ENCODE measurements at places on chromosomes 12 and 14. TPM values are rescaled to one million over a fixed set of nuclear protein-coding genes. Genes with fewer than 3 reads are reported as not detected.

The LRRIQ1 gene
- total RNA-seq: not detected

DNA sequence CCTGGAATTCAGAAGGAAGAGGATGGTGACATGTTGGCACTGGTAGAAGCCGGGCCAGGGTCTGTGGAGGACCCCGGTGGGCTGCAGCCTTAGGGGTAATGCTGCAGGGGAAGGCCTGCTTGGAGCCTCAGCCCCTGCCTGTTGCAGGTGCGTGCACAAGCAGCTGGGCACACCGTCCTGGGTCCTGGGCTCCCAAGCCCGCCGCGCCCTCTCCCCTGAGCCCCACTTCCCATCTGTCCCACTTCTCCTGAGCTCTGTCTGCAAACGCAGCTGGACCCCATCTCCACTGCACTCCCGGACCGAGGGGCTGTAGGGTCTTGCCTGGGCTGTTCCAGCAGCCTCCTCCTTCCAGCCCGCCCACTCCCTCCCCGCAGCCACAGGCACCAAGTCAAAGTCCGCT lies 116.8 kb downstream of the GLT1D1 start:
- no peaks in the 10 kb centered on the region for H3K4me1 ChIP-seq
- DNase-seq: no peak
- H3K27ac ChIP-seq: no peak overlapping the region
- no peaks in the 10 kb centered on the region for H3K36me3 ChIP-seq
- no peaks in the 10 kb centered on the region for H3K27me3 ChIP-seq
- H3K4me3 ChIP-seq: no peak overlapping the region

DNA sequence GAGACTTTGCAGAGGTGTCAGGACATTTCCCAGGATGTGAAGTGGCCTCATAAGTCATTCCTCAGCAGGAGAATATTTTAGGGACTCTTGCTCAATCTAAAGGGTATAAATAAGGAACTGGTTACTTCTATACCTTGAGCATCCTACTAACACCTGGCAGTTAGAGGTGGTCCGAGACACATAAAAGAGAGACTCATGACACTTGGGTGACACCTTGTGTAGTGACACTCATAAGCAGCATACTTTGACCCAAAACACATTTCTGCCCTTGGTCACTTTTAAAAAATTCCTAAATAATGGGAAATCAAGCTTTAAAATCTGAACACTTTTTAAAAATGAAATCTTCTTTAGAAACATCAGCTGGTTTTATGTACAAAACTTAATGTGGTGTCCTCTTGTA lies 118.4 kb downstream of the KCNMB4 start:
- no peaks in the 10 kb centered on the region for H3K27me3 ChIP-seq
- no peak overlapping the region for H3K4me3 ChIP-seq
- no peak for DNase-seq

The CRIP1 gene
- total RNA-seq: 303 TPM

The ULK1 gene
- 36.3 TPM for total RNA-seq

The CPNE6 gene
- total RNA-seq: not detected

GRCh38 chr14:55066223-55066622 lies 14.8 kb downstream of the MAPK1IP1L start:
- H3K4me3 ChIP-seq: no peak overlapping the region
- no peaks in the 10 kb centered on the region for H3K4me1 ChIP-seq
- no peak overlapping the region for H3K27ac ChIP-seq
- H3K36me3 ChIP-seq: no peaks in the 10 kb centered on the region

The AMN gene
- 3.3 TPM for total RNA-seq

The HOXC12 gene
- total RNA-seq: not detected

The ATL1 gene
- total RNA-seq: 1.4 TPM

- H3K4me1 ChIP-seq: peaks cover 17% of the 10 kb centered on the region
- no peak overlapping the region for H3K4me3 ChIP-seq
- DNase-seq: no peak
- H3K27ac ChIP-seq: no peak overlapping the region
- no peaks in the 10 kb centered on the region for H3K36me3 ChIP-seq
- H3K27me3 ChIP-seq: no peaks in the 10 kb centered on the region
These were observed 6.6 kb downstream of the PDE6H start for GRCh38 chr12:14979468-14979867.

DNA sequence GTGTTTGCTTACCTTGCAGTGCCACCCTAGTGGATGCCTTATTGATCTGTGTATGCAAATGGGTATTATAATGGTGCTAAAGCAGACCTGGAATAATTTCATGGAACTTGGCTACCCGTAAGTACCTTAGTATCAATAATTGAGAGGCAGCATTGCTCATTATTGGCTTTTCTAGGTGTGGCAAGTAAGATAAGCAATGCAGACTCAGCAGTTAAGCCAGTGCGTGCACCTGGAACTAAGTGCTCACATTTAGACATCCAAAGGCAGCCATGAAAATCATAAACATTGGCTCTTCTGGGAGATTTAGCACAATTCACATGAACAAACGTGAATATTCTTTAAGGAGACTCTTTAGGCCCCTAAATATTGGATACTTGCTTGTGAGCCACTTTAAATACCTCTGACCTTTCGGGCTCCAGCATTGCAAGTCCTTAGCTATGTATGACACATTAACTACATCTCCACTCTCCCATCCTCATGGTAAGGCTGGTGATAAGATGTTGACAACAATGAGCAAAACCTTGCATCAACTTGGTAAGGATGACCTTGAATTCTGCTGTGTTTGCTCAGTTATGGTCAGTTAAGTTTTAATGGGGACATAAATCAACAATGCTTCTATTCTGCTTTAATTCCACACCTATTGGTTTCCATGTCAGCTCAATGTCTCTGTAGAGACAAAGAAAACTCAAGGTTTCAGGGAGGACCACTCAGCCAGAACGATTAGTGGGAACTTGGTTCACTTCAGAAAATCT lies 112.0 kb downstream of the SLC5A8 start:
- H3K4me3 ChIP-seq: no peak overlapping the region
- no peak for DNase-seq
- H3K36me3 ChIP-seq: no peaks in the 10 kb centered on the region

The TBC1D30 gene
- total RNA-seq: 0.13 TPM

The LMNTD1 gene
- total RNA-seq: not detected

DNA sequence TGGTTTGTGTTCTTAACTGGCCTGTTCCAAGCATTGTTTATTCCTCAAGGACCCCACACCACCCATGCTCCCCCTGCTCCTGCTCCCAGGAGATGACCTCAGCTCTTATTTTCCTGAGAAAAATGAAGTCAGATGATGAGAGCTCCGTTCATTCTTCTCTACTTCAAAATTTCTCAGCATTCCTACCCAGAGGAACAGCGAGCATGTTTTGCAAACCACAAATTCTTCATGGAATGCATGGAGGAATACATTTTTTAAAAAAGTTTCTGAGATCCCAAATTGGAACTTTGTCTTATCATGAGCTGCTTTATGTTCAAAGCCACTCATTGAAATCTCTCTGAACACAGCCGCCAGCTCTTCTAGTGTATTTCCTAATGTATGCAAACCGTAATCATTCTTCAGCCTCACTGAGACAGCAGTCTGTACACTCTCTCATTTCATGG lies 44.9 kb downstream of the SYNE2 start:
- H3K27ac ChIP-seq: no peak overlapping the region
- no peaks in the 10 kb centered on the region for H3K36me3 ChIP-seq
- no peaks in the 10 kb centered on the region for H3K27me3 ChIP-seq
- H3K4me1 ChIP-seq: peaks cover 10% of the 10 kb centered on the region
- no peak overlapping the region for H3K4me3 ChIP-seq

The RPL10L gene
- total RNA-seq: not detected

The DHH gene
- total RNA-seq: 0.65 TPM

- H3K27me3 ChIP-seq: no peaks in the 10 kb centered on the region
- H3K4me3 ChIP-seq: peak overlapping the region; percentile 59
- peak overlapping the region; percentile 82 for H3K27ac ChIP-seq
These were observed 13.2 kb downstream of the PXN start for GRCh38 chr12:120252071-120252906.

The OR6C2 gene
- not detected for total RNA-seq

- no peak overlapping the region for H3K4me3 ChIP-seq
- H3K4me1 ChIP-seq: peaks cover 6% of the 10 kb centered on the region
- no peak overlapping the region for H3K27ac ChIP-seq
- peaks cover 59% of the 10 kb centered on the region for H3K36me3 ChIP-seq
These were observed 48.6 kb downstream of the SH2B3 start for GRCh38 chr12:111454311-111454710.

DNA sequence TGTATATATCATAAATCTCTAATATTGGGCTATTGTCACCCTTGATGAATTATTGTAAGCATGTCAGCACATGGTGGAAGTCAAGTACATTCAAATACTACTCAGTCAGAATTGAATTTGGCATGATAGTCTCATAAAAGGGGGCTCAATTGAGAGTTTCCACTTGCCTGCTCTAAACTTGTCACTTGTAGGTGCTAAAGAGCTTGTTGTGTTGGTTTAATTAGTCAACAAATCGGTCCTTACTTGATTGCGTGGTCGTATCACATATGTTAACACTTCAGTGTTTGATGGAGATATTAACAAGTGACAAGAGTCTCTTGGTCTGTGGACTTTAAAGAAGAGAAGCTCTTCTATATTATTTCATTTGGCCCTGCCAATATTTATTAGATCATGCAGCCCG lies 81.1 kb downstream of the NKX2-1 start:
- H3K4me3 ChIP-seq: no peak overlapping the region
- H3K27ac ChIP-seq: no peak overlapping the region
- H3K4me1 ChIP-seq: no peaks in the 10 kb centered on the region
- no peaks in the 10 kb centered on the region for H3K27me3 ChIP-seq

- H3K36me3 ChIP-seq: peaks cover 33% of the 10 kb centered on the region
- DNase-seq: no peak
- H3K27ac ChIP-seq: no peak overlapping the region
- H3K4me3 ChIP-seq: no peak overlapping the region
- H3K4me1 ChIP-seq: peaks cover 37% of the 10 kb centered on the region
These were observed 12.0 kb downstream of the SLC15A4 start for GRCh38 chr12:128811806-128812205.

DNA sequence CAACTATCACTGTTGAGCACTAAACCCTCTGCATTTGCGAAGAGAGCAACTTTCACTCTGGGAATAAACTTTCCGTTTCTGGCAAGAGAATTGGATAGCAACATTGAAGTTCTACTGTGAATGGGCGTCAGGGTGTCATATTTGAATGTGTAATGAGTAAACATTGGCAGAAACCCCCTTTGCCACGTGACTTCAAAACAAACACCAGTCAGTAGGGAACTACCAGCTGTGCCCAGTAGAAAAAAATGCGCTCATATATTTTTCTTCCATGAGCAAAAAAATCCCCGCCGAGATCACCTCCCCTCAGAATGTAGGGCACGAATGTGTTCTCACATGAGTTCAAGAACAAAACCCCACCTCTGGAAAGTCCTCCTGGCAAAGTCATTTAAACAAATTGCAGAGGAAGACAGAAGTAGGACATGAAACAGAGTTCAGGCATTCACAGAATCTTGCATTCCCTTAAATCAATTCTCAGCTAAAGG lies 80.6 kb downstream of the BTG1 start:
- no peak overlapping the region for H3K27ac ChIP-seq
- no peaks in the 10 kb centered on the region for H3K27me3 ChIP-seq
- DNase-seq: no peak

The GLIPR1L2 gene
- total RNA-seq: 0.22 TPM

The RNASE3 gene
- not detected for total RNA-seq

DNA sequence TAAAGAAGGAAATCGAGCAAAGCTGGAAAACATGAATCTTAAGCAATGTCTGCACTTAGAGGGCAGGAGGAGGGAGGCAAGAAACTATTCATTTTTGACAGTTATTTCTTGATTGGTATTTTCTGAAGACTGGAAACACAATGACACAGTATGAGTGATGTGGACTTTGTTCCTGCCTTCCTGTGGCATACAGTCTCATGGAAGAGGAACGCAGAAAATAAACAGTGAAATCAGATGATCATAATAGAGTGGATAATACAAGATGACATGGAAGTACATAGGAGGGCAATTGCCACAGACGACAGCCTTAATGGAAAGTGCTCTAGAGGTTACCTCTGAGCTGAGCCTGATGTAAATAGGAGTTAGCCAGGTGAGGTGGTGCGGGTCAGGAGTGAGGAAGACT lies 140.4 kb upstream of the MAX start:
- H3K27ac ChIP-seq: no peak overlapping the region
- H3K36me3 ChIP-seq: no peaks in the 10 kb centered on the region
- no peak for DNase-seq
- H3K4me3 ChIP-seq: no peak overlapping the region

The RERG gene
- not detected for total RNA-seq

The CMA1 gene
- total RNA-seq: 0.56 TPM

The KRT80 gene
- 0.12 TPM for total RNA-seq

The IFI27L1 gene
- 6.3 TPM for total RNA-seq

DNA sequence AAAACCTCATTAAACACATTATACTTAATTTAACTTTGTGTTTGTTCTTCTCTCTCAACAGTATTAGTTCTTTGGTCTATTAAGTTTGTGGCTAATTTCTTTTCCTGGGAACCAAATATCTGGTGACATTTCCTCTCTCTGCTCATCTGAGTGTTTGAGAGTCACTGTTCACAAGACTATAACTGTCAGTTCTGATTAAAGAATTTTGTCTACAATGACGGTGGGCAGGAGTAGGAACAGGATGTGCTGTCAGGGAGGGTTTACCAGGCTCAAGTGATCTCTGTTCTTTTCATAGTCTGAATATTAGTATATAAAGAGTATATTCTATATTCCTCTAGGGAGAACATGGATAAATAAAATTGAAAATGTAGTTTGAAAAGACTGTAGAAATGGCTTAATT lies 92.9 kb downstream of the ALG10B start:
- DNase-seq: no peak

GRCh38 chr14:96252999-96253539 lies 2.9 kb upstream of the BDKRB1 start:
- no peak for DNase-seq
- no peaks in the 10 kb centered on the region for H3K27me3 ChIP-seq
- H3K27ac ChIP-seq: no peak overlapping the region
- H3K4me3 ChIP-seq: no peak overlapping the region
- H3K36me3 ChIP-seq: no peaks in the 10 kb centered on the region

DNA sequence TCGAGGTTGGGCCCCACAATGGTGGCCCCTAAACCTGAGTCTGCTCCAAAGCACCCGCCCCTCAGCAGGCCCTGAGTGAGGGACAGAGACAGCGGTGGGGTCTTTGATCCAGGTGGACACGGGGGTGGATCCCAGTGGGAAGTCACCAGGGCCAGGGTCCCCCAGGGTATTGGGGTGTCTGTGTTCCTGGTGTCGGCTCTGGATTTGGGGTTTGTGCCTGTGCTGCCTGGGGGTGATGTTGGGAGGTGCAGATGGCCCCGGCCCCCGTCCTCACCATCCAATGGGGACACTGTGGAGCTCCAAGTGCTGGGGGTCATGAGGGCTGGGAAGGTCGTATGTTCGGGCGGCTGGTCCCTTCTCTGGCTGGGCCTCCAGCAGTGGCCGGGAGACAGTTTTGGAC lies 354.2 kb downstream of the TMEM121 start:
- H3K27me3 ChIP-seq: no peaks in the 10 kb centered on the region
- H3K4me1 ChIP-seq: no peaks in the 10 kb centered on the region
- H3K36me3 ChIP-seq: no peaks in the 10 kb centered on the region
- DNase-seq: no peak
- H3K4me3 ChIP-seq: no peak overlapping the region
